Fibroblast of skin of left quadriceps (primary cell): ENCODE measurements at places on chromosomes 3 and 15.
A peak's percentile ranks its signal among the peaks of the same experiment; 100 is the strongest.

- DNase-seq, result no peak
Observed at GRCh38 chr15:90598679-90599078, 69.0 kb downstream of the CRTC3 start.

GRCh38 chr3:79310016-79310415 is 457.8 kb downstream of the ROBO1 start:
- DNase-seq, result no peak

- no peak for DNase-seq
Observed at GRCh38 chr15:66413579-66413978, 26.9 kb downstream of the MAP2K1 start.

- DNase-seq, result no peak
Observed at GRCh38 chr3:135851201-135852081, 114.1 kb upstream of the PPP2R3A start.

DNA sequence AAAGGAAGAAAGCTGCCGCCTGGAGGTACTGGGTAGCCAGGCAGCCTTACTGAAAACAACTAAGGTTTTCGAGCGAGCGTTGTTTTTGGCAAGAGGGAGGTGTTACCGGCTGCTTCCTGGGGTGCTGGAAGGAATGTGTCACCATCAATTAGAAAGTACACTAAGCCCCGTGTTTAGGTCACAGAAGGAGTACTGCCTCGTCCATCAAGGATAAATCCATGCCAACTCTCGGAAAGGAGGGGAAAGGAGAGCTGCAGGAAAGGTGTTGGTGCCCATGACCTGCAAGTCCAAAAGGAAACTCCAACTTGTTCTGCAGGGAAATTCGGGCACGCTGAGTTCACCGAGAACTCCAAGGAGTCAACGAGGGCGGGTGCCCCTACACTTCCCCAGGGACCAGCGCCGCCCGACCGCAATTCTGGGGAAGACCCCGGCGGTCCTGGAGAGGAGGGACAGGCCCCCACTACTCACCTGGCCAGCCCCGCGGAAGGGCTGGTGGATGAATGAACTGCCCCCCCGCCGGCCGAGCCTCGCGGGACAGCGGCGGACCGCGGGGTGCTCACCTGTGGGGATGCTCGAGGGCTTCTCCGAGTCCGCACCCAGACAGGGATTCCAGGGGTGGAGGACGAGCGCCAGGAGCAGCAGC is 542 bp downstream of the PLOD2 start:
- peak; percentile 65 for DNase-seq

GRCh38 chr3:31714495-31715280 is 182.0 kb downstream of the STT3B start:
- no peak for DNase-seq

DNA sequence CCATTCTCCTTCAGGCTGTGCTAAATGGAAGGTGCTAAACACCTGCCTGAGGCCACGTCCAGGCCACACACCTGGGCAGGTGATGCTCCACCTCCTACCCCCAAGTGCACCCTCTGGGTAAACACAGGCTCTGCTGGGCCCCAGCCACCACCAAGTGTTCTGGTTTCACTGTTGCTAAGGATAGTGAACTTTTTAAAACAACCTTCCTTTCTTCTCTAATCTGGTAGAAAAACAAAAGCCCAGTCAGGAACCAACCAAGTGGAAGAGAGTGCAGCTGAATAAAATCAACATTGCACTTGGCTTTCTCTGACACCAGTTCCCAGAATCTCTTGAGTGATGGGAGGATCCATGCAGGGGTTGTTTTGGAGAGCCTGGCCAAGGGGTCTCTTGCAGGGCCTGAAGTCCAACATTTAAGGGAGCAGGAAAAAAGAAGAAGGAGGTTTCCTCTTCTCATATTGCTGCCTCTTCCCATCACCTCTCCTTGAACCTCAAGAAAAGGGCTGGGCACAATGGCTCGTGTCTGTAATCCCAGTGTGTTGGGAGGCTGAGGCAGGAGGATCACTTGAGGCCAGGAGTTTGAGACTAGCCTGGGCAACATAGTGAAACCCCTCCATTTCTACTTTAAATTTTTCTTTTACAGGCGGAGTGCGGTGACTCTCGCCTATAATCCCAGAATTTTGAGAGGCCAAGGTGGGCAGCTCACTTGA is 26.2 kb upstream of the ATP13A3 start:
- DNase-seq, result no peak

DNA sequence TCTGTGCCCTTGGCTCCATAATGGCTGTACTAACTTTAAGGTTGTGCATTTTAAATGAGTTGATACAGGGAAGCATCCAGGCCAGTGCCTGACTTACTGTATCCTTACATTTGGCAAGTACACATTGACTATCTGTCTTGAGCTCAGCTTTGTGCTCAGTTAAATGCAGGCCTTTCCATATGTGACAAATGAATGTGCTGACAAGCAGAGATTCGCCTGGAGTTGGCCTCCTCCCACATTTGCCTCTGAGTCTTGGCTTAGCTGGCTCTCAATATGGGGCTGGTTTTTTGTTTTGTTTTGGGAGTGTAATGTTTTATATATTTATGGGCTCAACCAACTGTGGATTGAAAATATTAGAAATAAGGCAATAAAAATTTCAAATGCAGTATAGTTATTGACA is 29.7 kb downstream of the TRIM71 start:
- DNase-seq, result no peak

GRCh38 chr3:15032650-15033049 is 32.5 kb downstream of the MRPS25 start:
- no peak for DNase-seq
